ENCODE measurements at places on chromosomes 12 and 14. TPM values are rescaled to one million over a fixed set of nuclear protein-coding genes. Genes with fewer than 3 reads are reported as not detected.

The CMA1 gene
- 0.29 TPM for polyA plus RNA-seq

The SPX gene
- 18.2 TPM for polyA plus RNA-seq

The TMEM253 gene
- 1.0 TPM for polyA plus RNA-seq

DNA sequence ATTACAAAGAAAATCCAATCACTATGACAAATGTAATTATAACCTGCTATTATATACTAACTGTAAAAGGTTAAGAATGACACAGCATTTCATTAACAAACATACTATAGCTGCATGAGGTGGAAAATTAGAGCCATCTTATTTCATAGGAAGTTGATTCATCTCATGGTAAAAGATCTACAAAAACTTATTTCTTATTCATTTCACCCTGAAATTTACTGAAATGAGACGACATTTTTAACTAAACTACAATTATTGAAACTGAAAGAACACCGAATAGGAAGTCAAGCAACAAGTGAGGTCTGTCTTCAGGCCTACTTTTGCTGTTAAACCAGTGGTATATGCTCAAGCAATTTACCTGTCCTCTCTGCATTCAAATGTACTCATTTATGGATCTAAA lies 87.2 kb downstream of the CEP83 start:
- no peak for DNase-seq

GRCh38 chr12:22283508-22283907 lies 51.0 kb downstream of the ST8SIA1 start:
- no peak for DNase-seq

DNA sequence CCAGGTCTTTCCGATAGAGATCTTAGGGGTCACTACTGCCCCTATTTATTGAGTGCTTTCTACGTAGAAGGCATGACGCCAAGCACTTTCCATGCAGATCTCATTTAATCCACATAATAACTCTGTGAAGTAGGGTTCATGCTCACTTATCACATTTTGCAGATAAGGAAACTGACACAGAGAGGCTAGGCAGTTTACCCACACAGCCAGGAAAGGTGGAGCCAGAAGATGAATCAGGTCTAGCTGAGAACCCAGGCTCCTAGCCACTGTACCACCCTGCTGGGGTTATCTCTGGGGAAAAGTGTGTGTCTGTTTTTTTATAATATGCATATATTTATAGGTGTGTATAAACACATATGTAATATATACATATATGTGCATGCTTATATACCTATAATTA lies 83.6 kb downstream of the KSR2 start:
- no peak for DNase-seq

- DNase-seq, result no peak
Observed at GRCh38 chr14:95485222-95485819, 31.1 kb downstream of the SYNE3 start.

Measured in left renal cortex interstitium (tissue), 4 donors.